ENCODE measurements at places on chromosomes 5 and 9.

- no peak for DNase-seq
Measured at GRCh38 chr5:39608024-39608423, 183.2 kb upstream of the DAB2 start.

GRCh38 chr9:73011956-73012355 is 59.1 kb upstream of the ALDH1A1 start:
- DNase-seq = no peak

DNA sequence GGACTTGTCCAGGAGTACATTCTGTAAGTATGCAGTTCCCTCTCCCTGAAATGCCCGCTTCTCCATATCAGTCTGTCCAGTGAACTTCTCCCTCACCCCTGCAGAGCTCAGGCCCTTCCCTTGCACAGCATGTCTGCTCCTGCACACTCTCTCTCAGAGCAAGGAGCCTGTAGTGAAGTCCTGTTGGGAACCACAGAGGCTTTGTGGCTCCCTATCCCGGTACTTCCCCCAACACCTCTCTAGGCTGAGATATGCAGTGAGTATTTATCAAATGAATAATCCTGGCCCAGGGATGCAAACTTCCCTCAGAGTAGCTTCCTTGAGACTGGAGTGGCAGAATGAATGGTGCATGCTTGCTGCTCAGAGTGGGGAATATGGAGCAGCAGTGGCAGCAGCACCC is 48.8 kb downstream of the POC5 start:
- DNase-seq = no peak

GRCh38 chr5:147822686-147823491 is 8.6 kb downstream of the SPINK1 start:
- DNase-seq = peak; percentile 4

- no peak for DNase-seq
Measured at GRCh38 chr5:113495422-113495841, 7.2 kb upstream of the MCC start.

GRCh38 chr9:123104807-123105206 is 71.3 kb downstream of the GPR21 start:
- no peak for DNase-seq

DNA sequence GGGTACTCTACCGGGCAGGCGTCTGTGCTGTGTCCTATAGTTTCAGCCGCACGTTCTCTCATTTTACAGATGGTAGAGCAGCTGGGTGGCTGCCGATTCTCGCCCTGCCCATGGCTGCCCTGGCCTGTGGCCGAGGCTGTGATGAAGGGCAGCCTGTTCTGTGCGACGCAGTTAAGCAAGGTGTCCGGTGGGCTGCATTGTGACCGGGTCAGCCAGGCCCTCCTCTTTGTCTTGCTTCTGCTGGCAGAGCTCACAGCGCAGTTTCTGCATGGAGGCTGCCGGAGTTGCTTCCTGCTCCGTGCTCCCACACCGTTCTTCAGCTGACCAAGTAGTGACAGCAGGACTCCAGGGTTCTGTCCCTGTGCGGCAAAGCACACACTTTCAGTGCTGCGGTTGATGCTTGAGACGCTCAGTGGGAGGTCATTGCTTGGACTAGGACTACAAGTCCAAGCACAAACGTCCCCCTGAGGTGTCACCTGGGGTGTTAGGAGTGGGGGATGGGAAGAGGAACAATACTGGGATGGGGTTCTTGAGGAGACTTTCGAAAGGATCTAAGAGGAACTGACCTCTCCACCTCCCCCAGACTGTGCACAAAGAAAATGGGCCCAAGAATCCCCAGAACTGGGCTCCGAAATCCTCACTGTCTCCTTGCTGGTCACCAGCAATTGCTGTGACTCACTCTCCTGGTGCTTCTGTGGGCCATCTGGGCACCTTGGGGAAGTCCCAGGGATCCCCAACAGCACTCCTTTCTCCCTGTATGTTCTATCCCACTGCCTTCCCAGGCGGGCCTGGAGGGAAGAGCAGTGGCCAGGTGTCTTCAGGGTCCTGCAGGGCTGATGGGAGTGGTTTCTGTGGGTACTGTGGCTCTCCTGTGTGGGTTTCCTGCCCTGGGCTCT is 58.2 kb downstream of the GADD45G start:
- DNase-seq = no peak

DNA sequence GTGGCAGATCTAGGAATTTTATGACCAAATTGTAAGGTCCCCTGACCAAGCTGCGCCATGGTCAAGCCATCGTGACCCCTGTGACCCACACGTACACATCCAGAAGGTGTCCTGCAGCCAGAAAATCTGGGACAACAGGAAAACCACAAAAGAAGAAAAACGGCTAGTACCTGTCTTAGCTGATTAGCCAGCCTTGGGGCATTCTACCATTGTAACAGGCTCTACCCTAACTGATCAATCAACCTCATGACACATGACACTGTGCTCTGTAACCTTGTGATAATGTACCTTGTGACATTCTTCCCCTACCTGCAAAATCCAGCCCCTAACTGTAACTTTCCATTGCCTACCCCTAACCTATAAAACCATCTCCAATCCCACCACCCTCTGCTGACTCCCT is 43.6 kb downstream of the SPTLC1 start:
- DNase-seq = no peak

DNA sequence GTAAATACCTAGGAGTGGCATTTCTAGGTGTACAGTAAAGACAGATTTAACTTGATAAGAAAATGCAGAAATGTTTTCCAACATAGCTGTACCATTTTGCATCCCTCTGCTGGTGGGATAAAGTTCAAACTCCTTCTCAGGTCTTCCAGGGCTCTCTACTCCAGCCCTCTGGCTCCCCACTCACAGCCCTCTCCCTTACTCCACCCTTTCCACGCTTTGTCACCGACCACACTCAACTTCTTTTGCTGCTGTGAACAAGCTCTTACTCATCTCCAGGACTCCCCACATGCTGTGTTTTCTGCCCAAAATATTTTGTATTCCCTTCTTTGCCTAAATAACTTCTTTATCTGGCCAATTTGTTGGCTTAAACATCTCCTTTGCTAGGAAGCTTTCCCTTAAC is 90.6 kb upstream of the OSMR start:
- DNase-seq = no peak

DNA sequence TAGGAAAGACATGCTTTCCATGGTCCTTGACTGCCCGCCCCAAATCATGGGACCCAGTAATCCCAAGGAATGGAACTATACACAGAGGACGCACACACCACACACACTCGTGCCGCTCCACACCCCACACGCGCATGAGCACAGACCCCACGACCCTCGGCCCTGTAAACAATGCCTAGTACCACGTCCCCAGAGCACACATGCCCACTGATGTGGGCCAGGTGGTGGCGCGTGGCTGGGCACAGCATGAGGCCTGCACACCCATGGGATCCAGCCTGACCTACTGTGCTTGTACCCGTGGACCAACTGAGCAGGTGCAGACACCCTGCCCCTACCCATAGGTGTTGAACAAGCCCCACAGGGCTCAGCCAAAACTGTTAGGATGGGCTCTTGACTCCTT is 739 bp downstream of the DBH start:
- no peak for DNase-seq

GRCh38 chr5:50863534-50864170 is 197.2 kb downstream of the PARP8 start:
- no peak for DNase-seq

GRCh38 chr9:125405938-125406809 is 144.5 kb downstream of the GAPVD1 start:
- DNase-seq = no peak

GRCh38 chr5:149680810-149681221 is 49.3 kb upstream of the PPARGC1B start:
- DNase-seq = no peak

GRCh38 chr9:14907696-14908095 is 2.5 kb downstream of the FREM1 start:
- no peak for DNase-seq

GRCh38 chr5:132087176-132087575 is 13.6 kb downstream of the CSF2 start:
- no peak for DNase-seq

DNA sequence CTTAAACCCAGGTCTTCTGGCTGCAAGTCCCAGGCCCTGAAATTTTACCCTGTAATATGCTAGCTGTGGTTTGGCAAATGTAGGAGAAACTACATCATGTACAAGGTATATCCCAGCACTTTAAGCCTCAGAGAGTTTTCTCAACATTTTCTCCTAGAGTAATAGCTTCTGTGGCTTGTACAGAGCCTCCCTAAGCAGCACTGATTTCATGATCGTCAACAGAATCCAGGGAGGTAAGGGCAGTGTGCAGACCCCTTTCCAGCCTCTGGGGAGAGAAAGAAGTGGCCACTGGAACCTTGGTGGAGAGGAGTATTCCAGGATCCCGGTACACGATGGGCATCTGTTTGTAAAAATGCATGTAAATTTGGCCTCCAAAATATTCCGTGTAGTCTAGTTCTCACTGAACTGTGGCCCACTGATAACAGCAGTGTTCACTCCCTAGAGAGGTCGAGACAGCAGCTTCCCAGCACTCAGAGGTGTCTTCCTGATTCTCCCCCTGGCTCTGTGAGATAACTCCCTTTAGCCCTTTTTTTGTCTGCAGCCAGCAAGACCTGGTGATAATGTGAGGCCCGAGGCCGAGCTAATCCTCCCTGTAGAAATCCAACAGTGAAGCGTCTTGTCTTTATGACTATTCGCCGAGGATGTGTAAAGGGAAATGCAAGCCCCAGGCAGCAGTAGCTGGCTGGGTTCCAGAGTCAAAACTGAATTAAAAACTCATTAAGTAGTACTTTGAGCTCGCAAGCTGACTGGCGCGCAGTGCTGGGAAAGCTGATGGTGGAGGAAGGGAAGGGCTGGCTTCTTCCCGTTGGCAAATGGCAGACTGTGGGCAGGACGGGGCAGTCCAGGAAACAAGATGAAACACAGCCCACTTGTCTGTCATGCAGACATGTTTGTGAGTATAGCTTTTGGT is 59.0 kb downstream of the MAP1B start:
- DNase-seq = no peak

DNA sequence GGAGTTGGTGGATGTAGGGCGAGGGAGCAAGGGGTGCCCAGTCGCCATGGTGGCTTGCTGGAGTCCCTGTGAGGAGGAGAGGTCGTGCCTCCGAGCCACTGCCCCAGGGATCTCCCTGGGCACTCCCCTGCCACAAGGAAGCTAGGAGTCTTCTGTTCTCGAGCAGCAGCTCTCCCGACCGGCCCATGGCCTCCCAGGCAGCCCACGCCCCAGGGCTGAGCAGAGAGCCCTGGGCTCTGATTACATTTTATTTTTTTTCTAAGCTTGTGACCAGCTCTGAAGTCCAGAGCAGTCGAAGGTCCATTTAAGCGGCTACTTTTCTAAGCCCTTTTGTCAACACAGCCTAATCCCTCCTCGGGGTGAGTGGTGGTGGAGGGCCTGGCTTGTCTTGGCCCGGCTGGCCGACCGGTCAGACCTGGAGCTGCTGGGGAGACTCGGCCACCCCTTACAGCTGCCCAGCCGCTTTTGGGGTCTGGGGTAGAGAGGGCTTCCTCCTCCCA is 2.1 kb downstream of the RXRA start:
- DNase-seq = no peak

DNA sequence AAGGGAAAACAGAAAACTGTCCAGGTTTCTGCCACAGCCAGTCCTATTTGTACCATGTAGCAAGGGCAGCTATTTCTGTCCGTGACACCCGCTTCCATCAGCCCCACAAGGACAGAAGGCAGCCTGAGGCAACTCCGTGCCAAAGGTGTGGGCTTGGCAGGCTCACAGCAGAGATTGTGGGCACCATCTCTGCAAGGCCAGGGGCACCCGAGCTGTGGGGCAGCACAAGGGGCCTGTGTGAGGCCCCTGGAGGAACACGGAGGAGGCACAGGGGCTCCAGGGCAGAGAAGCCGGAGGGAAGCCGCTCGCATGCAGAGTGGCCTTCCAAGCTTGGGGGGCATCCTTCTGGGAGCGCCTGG is 43.5 kb downstream of the COL23A1 start:
- DNase-seq = no peak

GRCh38 chr5:113776832-113777525 is 263.5 kb downstream of the YTHDC2 start:
- no peak for DNase-seq

GRCh38 chr5:82719368-82719767 is 357.8 kb downstream of the TMEM167A start:
- DNase-seq = no peak

DNA sequence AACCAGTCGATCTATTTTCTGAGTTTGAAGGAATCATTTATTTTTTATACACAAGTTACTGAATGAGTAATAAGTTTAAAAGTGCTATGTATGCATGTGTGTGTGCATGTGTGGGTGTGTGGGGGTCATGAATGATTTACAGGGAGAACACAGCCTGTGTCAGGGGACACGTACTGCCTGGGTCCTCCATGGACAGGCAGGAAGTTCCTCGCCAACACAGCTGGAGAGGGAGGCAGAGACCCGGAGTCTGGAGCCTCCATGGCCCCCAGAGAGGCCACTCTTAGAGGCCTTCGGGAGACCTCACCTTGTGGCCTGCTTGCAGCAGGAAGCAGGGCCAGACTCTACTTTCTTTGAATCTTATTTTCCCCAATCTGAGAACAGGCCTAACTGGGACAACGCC is 144.7 kb downstream of the GABBR2 start:
- no peak for DNase-seq

- no peak for DNase-seq
Measured at GRCh38 chr5:9094582-9094981, 451.3 kb downstream of the SEMA5A start.

- no peak for DNase-seq
Measured at GRCh38 chr9:78881295-78881694, 584.4 kb downstream of the PSAT1 start.

GRCh38 chr5:149654231-149654630 is 72.9 kb downstream of the ARHGEF37 start:
- no peak for DNase-seq

DNA sequence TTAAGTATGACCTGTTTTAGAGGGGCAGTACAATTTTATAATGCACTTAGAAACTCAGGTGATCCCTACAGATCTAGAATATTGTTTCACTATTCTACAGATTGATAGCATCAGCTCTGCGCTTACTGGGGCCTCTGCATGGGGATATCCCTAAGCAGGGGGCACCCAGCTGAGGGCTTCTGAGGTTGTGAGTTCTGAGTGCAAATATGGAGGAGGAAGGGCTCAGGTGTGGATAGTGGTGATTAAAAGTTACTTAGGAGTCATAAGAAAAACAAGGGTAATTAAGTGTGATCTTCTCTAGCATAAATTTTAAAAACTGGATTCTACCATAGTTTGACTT is 274.4 kb downstream of the EFNA5 start:
- DNase-seq = no peak

Measured in stimulated activated CD4-positive, alpha-beta T cell treated with anti-CD3 and anti-CD28 coated beads, Interleukin-4, amount 100 ng/mL, for 48 hours (primary cell).